ENCODE measurements at places on chromosomes 7 and 10. TPM values are rescaled to one million over a fixed set of nuclear protein-coding genes. Genes with fewer than 3 reads are reported as not detected.

ODAD2 gene
- 0.77 TPM for total RNA-seq

PLXDC2 gene
- total RNA-seq = 8.0 TPM

NUTM2B gene
- 0.33 TPM for total RNA-seq

ECD gene
- total RNA-seq = 47.6 TPM

CNTNAP2 gene
- not detected for total RNA-seq

LRRC4 gene
- total RNA-seq = 0.62 TPM

TWNK gene
- 12.3 TPM for total RNA-seq

All from melanocyte of skin (primary cell).